ENCODE measurements at places on chromosomes 5 and 9.
A peak's percentile ranks its signal among the peaks of the same experiment; 100 is the strongest.

DNA sequence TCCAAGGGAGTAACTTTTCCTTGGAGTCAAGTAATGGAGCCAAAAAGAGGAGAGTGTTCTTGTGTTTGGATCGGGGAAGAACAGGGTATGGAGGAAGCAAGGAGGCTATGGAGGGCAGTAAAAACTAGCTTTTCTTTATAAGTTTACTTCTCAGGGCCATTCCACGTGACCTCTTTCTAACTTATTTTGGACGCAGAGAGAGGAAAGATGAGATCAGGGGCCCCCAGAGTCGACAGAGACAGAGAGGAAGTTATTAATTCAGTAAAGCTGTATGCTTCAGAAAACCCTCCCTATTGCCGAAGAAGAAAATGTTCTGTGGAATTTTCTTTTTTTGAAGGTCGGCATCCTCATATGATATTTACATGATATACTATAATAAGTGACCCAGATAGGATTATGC, 233.8 kb upstream of the MPDZ start:
- no peak for DNase-seq

DNA sequence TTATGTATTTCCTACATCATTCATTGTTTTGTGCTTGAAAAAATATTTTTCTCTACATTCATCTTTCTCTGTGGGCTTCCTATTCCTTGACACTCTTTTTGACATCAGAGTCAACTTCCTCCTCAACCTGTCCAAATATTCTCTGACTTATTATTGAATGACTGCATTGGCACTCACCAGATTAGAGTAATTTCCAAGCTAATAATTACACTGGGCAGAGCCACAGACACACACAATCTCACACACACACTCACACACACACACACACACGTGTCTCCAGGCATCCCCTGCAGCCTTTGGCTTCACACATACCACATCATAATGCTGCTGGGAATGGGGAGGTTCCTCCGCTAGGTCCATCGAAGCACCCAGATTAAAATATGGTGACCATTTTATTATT, 184.5 kb downstream of the SYK start:
- no peak for DNase-seq

- DNase-seq, result no peak
Measured at GRCh38 chr9:85268131-85268530, 473.6 kb downstream of the AGTPBP1 start.

DNA sequence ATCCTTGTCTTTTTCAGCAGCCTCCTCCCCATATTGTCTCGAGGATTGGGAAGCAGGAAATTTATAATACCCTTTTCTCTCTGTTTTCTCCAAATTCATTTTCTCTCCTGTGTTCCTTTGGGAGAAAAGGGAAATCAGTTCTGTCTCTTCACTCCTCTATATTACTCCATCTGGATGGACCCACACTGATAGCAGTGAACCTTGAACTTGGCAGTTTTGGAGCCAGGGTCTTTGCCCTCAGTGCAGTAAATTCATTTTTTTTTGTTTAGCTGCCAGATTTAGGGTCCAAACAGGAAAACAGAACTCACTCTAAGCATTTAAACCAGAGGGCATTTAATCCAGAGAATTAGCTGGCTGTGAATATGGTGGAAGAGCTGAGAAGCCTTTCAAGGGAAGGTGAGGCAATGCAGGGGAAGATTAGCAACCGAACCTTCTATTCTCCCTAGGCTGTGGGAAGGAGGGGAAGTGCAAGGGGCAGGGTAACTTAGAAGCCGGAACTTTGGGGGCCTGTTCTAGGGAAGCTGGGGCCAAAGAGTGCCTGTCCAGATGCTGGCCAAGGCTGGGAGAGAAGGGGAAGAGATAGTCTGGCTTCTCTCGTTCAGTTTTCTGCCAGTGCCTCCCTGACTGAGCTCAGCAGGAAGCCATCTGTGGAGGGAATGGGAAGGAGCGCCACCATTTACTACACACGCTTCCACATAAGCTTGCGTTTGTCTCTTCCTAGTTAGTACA, 16.3 kb upstream of the NPR2 start:
- no peak for DNase-seq

GRCh38 chr5:154850255-154851062, at the start of gene FAXDC2:
TSS of gene FAXDC2 (minus strand) at chr5:154850603. CDS start at chr5:154838178, 12,425 bp downstream.
- DNase-seq, result peak; percentile 32

- DNase-seq, result no peak
Measured at GRCh38 chr5:20360263-20360662, 372.3 kb upstream of the CDH18 start.

DNA sequence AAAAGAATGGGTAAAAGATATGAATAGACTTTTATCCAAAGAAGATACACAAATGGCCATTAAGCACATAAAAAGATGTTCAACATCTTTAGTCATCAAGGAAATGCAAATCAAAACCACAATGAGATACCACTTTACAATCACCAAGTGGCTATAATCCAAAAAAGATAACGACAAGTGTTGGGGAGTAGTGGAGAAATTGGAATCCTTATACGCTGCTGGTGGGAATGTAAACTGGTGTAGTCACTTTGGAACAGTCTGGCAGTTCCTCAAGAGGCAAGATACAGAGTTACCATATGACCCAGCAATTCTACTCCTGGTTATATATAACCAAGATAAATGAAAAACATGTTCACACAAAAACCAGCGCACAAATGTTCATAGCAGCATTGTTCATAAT, 234.9 kb downstream of the SPATA31D1 start:
- no peak for DNase-seq

GRCh38 chr5:170501361-170501760, 2.5 kb upstream of the KCNIP1 start:
- no peak for DNase-seq

All from pulmonary artery endothelial cell (primary cell).